ENCODE measurements at places on chromosomes 12 and 14. TPM values are rescaled to one million over a fixed set of nuclear protein-coding genes. Genes with fewer than 3 reads are reported as not detected.

BEST3 gene
- total RNA-seq, result 1.0 TPM

CHGA gene
- not detected for total RNA-seq

RPL10L gene
- not detected for total RNA-seq

LRP1-AS gene
- total RNA-seq, result not detected

SERPINA12 gene
- not detected for total RNA-seq

IFI27 gene
- total RNA-seq, result 0.51 TPM

BDKRB1 gene
- 4.2 TPM for total RNA-seq

AQP2 gene
- total RNA-seq, result not detected

RND1 gene
- total RNA-seq, result not detected

UBR7 gene
- 54.9 TPM for total RNA-seq

GUCY2C gene
- total RNA-seq, result not detected

IL22 gene
- total RNA-seq, result not detected

MARK3 gene
- 61.1 TPM for total RNA-seq

WNT5B gene
- 50.9 TPM for total RNA-seq

PROX2 gene
- not detected for total RNA-seq

SLC39A5 gene
- total RNA-seq, result not detected

KLRC2 gene
- total RNA-seq, result 0.96 TPM

USP5 gene
- 119 TPM for total RNA-seq

IL31 gene
- not detected for total RNA-seq

NUMB gene
- 25.2 TPM for total RNA-seq

C14orf93 gene
- total RNA-seq, result 4.0 TPM

SLCO1B1 gene
- not detected for total RNA-seq

DAO gene
- total RNA-seq, result not detected

B4GALNT3 gene
- total RNA-seq, result 0.19 TPM

PRB2 gene
- total RNA-seq, result not detected

TEAD4 gene
- total RNA-seq, result 31.3 TPM

C3AR1 gene
- 1.5 TPM for total RNA-seq

RERG gene
- 3.0 TPM for total RNA-seq

PLEKHG7 gene
- not detected for total RNA-seq

SIX1 gene
- total RNA-seq, result 156 TPM

TPPP2 gene
- not detected for total RNA-seq

TMEM132D gene
- total RNA-seq, result not detected

GLIPR1L1 gene
- total RNA-seq, result not detected

OR6C2 gene
- not detected for total RNA-seq

TC2N gene
- not detected for total RNA-seq

RASSF9 gene
- total RNA-seq, result not detected

REC8 gene
- total RNA-seq, result 1.6 TPM

LRCOL1 gene
- not detected for total RNA-seq

Measured in LHCN-M2 (cell line).